ENCODE measurements at places on chromosomes 7 and 10.

DNA sequence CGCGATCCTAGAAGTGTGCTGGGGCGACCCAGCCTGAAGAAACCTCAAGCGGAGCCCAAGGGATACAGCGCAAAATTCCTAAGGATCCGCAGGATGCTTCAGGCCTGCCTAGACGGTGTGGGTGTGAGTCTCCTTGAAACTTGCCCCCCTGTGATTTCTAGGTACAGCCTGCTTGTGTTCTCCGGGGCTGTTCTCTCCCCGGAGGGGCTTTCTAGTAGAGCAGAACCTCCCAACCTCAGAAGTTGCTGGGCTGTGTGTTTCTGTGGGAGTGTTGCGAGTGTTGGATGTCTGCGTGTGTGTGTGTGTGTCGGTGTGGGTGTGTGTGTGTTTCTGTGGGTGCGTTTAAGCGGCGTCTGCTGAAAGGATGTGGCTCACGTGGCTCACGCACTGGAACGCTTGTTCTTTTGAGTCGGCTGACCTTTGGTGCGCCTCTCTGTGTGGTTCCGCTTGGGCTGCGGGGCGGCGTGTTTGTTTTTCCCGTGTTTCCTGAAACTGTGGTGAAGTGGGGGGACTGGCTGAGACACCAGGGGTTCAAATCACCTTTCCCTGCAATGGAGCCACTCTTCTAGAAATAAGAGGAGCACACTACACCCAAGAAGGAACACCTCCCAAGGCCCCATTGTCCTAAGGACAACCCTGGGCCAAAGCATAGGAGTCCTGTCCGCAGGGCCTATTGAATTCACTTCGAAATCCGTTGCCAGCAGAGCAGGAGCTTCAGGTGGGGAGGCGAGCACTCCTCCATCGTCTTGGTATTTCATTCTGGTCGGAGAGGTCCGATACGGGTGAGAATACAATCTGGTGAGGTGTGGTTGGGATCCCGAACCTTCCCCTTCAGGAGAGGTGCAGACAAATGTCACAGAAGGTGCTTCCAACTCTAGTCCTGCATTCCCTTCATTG lies 25.1 kb upstream of the ZNF273 start:
- no peak for DNase-seq

DNA sequence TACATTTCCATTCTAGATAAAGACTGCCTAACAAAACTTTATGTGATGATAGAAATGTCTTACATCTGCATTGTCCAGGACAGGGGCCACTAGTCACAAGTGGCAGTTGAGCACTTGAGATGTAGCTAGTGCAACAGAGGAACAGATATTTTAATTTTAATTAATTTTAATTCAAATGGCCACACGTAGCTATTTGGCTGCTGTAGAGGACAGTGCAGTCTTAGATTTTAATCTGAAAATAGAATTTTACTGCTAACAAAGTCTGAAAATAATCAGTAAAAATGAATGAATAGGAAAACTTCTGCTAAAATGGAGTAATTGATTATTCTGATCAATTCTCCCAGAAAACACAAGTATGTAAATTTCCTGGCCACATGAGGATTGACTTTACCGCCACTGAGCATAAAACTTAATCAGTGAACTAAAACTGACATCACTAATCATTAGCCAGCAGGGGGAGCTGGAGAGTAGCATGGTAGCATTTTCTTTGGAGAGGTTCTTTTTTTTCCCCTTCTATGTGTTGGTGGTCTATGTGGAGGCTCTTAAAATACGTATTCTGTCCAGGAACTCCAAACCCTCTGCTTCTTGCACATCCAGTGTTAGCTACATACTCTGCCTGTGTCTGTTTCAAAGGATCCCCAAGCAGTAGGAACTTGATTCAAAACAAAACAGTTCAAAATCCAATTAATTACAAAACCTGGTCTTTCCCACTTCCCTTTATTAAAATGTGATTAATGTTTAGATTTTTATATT lies 52.1 kb downstream of the TSPAN12 start:
- DNase-seq = peak; percentile 12

GRCh38 chr7:148146346-148146745 lies 444.2 kb upstream of the C7orf33 start:
- DNase-seq = no peak

DNA sequence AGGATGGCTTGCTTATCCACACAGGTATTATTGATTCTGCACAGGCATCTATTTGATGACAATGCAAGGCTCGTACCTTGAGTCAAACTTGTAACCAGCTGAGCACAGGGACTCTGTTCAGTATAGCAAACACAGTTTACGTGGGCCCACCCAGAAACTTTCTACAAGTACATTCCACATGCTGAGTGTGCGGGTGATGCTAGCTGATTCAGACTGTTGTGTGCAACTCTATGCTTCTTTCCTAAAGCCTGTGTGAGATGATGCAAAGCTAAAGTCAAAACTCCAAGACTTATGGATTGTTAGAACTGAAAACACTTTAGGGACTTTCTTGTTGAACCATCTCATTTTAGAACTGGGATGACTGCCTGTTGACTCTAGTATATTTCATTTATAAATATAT lies 21.5 kb upstream of the CALD1 start:
- no peak for DNase-seq

DNA sequence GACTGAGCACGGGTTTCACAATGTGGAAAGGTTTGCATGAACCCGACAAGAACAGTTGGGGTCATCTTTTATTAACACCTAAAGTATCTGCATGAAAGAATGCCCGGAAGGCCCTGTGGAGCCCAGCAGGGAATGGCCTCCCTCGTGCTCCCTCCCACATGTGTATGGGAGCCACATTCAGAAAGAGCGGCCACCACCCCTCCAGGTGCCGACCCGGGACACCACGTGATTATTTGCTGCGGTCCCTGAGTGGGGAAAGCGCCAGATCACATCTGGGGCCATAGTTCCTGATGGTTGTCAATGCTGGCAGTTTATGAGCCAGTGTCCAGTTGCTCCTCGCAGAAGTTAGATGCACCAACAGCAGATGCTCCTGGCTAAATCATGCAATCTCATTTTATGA lies 571.4 kb downstream of the TCERG1L start:
- DNase-seq = no peak

GRCh38 chr10:22894714-22895113 lies 33.1 kb upstream of the ARMC3 start:
- no peak for DNase-seq

GRCh38 chr10:133229265-133230043 lies 563 bp upstream of the UTF1 start:
- DNase-seq = no peak

DNA sequence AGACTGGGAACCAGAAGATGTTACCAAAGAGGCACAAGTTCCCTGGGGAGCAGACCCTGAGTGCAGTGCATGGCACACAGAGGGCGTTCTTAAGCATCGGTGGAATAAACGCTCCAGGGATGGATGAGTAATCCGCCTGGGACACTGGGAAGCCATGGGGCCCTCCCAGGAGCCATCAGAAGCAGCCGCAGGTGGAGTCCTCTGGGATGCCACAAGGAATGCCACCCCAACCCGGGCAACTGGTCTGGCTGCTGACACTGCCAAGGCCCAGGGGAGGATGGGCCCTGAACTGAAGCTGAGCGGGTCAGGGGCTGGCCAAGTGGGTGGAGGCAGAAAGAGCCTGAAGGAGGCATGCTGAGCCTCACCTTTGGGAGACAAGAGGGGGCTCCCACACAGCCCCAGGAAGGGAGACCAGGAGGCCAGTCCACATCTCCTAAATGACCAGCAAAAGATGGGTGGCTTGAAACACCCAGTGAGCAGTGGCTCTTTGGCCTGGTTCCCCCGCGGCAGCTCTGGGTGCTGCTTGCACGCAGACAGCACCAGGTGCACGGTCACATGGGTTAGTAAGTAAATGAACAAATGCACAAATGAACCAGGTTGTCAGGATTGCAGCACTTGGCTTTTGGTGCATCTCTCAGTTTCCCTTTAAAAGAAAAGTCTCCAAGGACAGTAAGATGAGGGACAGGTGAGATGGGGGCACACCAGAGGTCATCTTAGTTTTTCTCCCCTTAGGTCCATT lies 141.3 kb upstream of the ZMIZ1 start:
- no peak for DNase-seq

DNA sequence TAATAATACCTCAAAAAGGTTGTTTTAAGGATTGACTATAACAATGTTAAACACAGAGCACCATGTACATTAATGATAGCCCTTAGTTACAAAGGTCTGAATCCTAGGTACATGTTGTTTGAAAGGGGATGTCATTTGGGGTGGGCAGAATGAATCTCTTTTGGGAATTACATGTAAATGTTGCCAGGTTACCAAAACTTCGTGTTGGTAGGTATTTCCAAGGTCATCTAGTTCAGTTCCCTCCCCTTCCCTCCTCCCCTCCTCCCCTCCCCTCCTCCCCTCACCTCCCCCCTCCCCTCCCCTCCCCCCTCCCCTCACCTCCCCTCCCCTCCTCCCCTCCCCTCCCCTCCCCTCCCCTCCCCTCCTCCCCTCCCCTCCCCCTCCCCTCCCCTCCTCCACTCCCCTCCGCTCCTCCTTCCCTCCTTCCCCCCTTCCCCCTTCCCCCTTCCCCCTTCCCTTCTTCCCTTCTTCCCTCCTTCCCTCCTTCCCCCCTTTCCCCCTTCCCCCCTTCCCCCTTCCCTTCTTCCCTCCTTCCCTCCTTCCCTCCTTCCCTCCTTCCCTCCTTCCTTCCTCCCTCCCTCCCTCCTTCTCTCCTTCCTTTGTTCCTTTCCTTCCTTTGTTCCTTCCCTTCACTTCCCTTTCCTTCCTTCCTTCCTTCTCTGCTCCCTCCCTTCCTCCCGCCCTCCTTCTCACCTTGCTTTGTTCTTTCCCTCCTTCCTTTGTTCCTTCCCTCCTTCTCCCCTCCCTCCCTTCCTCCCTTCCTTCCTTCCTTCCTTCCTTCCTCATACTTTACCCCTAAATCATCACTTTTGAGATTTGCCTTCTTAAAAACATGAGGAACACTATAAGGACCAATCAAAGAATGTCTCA lies 8.1 kb downstream of the VTI1A start:
- no peak for DNase-seq

DNA sequence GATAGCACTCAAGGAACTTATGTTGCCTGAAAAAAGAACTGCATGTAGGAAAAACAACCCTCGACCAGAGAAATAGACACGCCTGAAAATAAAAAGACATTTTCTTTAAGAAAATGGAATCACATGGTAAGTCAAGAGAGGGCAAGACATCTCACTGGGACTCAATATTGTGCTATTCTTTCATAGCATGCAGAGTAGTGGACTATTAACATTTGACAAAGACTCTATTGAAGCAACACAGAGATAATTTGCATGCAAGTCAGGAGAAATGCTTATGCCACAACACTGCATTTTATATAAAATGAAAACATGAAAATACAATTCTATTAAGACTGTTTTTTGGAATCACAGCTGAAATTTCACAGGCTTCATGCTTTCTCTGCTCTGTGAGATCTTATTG lies 77.9 kb upstream of the RHOBTB1 start:
- DNase-seq = no peak

DNA sequence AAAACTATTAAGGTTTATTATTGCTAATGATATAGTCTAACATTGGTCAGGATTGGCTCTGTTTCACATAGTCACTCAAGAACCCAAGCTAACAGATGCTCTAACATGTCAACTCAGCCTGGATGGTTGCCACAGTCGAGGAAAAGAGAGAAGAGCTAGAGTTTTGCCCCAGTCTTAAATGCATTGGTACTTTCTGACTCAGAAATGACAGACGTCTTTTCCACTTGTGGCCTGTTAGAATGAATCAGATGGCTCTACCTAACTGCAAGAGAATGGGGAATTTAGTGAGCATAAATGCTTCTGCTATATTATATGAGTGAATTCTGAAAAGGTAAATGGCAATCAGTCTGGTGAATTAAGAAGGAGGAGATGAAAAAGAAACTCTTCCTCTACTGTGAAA lies 13.9 kb downstream of the HECTD2 start:
- DNase-seq = no peak

GRCh38 chr7:150365673-150366398 lies 2.8 kb upstream of the REPIN1 start:
- no peak for DNase-seq

- DNase-seq = no peak
These were observed 86.6 kb downstream of the BUB3 start for GRCh38 chr10:123240776-123241175.

DNA sequence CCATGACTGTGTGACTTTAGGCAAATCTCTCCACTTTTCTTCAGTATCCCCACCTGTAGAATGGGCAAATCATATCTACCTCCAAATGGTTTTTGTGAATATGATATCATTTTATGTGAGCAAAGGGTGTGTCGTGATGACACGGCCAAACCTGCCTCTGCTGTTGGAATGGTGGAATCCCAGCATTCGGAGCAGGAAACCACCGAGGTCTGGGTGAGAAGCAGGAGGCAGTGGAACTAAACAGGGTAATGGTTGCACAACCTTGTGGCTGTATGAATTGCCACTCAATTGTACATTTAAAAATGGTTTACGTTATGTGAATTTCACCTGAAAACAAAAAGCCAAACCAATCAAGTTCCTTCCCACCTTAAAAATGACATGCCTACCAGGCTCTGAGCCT lies 131.4 kb upstream of the ZMIZ1 start:
- DNase-seq = no peak

DNA sequence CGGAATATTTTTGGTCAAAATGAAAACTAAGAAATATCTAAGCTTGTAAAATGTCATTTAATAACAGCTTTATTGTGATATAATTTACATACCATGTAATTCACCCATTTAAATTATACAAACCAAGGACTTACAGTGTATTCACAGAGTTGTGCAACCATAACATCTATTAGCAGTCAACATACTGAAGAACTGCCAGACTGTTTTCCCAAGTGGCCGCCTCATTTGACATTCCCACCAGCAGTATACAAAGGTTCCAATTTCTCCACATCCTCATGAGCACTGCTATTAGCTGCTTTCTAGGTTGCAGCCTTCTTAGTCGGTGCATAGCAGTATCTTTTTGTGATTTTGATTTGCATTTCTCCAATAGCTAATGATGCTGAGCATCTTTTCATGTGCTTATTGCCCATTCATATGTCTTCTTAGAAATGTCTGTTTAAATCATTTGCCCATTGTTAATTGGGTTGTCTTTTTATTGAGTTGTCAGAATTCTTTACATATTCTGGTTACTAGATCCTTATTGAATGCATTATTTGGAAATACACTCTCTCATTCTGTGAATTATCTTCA lies 153.0 kb upstream of the FGFR2 start:
- DNase-seq = no peak

- no peak for DNase-seq
These were observed 157.6 kb downstream of the FAM107B start for GRCh38 chr10:14616955-14617730.

DNA sequence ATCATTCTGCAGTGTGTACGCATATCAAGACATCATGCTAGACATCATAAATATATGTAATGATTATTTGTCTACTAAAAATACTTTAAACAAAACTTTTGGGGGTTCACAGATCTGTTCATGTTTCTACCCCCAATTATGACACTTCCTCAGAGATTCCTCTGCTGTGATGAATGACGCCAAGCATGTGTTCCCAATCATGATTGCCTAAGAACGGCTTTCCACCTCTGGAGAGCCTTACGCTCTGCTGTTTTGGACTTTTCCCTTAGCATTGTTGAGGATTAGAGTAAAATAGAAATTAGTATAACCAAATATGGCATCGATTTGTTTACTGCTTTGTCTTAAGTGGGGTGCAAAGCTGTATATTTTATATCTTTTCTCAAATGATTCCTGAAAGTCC lies 236.3 kb upstream of the IGFBP3 start:
- DNase-seq = no peak

Measured in astrocyte (in vitro differentiated cells and primary cell).